Lower lobe of right lung (tissue), 2 donors: ENCODE measurements at places on chromosomes 3 and 15. TPM values are rescaled to one million over a fixed set of nuclear protein-coding genes. Genes with fewer than 3 reads are reported as not detected.

GOLGA8T gene
- not detected for total RNA-seq

- no peak for DNase-seq
These were observed 318.9 kb upstream of the IL12A start for GRCh38 chr3:159669766-159670165.

GRCh38 chr15:82855286-82856100 lies 46.1 kb downstream of the WHAMM start:
- DNase-seq: no peak

DNA sequence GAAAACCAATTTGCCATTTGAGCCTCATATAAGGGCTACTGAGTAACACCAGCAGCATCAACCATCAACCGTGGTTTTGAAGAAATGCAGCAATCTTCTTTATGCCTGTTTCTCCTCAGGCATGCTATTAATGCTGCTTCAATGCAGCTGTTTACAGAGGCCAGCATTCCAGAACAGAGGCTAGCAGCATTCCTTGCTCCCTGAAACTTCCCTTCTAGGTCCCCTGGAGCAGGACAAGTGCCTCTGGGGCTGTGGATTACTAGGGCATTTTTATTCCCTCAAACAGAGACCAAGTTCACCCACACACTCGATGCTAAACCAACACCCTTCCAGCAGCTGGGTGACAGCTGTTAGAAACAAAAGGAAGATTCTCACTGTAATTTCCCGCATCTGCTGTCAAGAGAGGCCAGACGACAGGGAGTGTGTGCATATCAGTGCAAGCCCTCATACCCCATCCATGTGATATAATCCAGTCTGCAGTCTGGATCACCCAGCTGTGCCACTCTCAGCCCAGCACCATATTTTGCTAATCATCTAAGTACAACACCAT lies 57.5 kb downstream of the HOMER2 start:
- DNase-seq: no peak
